Large intestine (tissue), 12 donors: ENCODE measurements at places on chromosomes 6 and 20. TPM values are rescaled to one million over a fixed set of nuclear protein-coding genes. Genes with fewer than 3 reads are reported as not detected.

DNA sequence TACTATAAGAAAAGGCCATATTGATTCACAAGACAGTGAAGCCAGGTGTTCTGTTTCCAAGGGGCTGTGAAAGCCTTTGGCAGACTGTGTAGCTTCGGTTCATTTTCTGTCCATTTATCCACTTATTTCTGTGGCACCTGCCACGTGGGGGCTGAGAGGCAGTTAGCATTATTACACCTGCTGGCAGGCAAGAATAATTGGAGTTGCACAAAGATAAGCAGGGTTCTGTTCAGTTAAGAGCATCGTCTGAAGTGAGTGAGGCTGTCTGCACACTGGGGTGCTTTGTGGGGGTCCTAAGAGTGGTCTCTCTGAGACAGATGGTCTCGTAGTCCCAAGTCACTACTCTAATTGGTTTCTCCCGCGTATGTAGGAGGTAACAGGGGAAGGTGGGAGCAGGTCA lies 60.6 kb upstream of the CCN6 start:
- no peaks in the 10 kb centered on the region for H3K36me3 ChIP-seq
- H3K27me3 ChIP-seq: peaks cover 15% of the 10 kb centered on the region
- no peak overlapping the region for H3K4me3 ChIP-seq
- DNase-seq: no peak

Gene RGS17
- polyA plus RNA-seq: 2.4 TPM

- no peak overlapping the region for H3K27ac ChIP-seq
- no peaks in the 10 kb centered on the region for H3K4me1 ChIP-seq
- DNase-seq: no peak
- peaks cover 4% of the 10 kb centered on the region for H3K27me3 ChIP-seq
- no peaks in the 10 kb centered on the region for H3K36me3 ChIP-seq
Measured at GRCh38 chr20:20808016-20808415, 95.6 kb upstream of the RALGAPA2 start.

GRCh38 chr6:31780507-31781243 lies 3.5 kb upstream of the VWA7 start:
- H3K4me3 ChIP-seq: no peak overlapping the region
- no peak overlapping the region for H3K27ac ChIP-seq
- peaks cover 61% of the 10 kb centered on the region for H3K36me3 ChIP-seq
- H3K4me1 ChIP-seq: peaks cover 26% of the 10 kb centered on the region
- H3K27me3 ChIP-seq: no peaks in the 10 kb centered on the region

DNA sequence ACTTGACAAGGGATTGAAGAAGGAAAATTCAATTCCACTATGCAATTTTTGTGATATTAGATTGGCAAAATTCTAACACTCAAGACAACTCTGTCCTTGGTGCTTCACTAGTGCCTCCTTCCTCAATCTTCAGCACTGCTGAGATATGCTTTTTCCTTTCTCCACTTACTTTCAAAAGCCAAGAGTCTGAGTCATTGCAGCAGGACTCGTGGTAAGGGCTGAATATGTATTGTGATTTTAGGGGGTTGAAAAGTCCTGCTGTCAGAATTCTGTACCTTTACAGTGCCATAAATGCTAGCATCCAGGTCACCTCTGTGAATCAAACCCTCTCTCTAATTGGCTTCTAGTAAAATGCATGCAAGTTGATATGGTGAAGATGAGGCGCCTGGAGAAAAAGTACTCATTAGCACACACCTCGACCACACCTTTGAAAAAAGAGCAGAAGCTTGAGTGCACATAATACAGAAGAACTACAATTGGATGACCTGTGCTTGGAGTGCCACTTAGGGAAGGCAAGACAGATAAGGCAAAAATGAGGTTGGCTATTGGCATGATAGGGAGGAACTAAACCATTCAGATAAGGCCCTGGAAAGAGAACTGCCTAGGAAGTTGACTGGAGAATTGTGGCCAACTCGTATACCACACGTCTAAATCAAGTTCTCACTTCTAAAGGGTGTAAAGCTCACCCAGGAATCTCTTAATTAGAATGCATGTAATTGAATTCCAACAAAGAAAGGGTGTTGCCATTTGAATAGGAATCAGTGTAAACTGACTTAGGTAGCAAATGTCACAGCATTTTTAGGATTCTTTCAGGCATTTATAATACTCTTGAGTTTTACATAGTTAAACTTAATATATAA lies 43.6 kb upstream of the FAM83B start:
- no peaks in the 10 kb centered on the region for H3K36me3 ChIP-seq
- no peak overlapping the region for H3K4me3 ChIP-seq
- H3K27ac ChIP-seq: peak overlapping the region; percentile 12

Gene BFSP1
- 1.1 TPM for polyA plus RNA-seq
